ENCODE measurements at places on chromosomes 3 and 15.

DNA sequence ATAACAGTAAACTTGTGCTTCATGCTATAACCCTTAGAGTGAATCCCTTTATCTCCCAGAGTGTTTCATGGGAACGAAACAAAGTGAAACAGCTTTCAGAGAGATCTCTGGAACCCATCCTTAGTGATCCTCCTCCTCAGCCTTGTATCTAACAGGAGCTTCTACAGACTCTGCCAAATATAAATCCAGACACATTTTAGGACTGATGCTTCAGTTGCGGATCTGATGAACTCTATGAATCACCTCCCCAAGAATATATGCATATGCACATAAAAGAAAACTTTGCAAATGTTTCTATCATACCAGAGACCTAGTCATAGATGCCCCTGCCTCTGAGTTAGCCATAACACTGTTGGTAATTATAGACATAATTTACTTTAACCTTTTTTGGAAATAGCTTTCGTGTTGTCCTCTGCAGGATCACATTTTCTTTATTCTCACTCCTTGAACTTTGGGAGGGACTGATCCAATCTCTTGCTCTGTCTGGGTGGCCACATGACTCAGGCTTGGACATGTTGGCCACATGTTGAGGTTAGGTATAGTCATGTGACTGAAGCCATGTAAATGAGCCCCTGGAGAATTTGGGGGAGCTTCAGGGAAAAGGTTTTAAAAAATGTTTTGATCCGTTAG, 306.4 kb upstream of the CNTN3 start:
- DNase-seq, result no peak

GRCh38 chr3:31250116-31250777, 282.5 kb upstream of the STT3B start:
- no peak for DNase-seq

GRCh38 chr3:71045212-71045916, 538.2 kb downstream of the FOXP1 start:
- no peak for DNase-seq

GRCh38 chr3:52232279-52233107, 6.5 kb downstream of the TWF2 start:
- DNase-seq, result no peak

DNA sequence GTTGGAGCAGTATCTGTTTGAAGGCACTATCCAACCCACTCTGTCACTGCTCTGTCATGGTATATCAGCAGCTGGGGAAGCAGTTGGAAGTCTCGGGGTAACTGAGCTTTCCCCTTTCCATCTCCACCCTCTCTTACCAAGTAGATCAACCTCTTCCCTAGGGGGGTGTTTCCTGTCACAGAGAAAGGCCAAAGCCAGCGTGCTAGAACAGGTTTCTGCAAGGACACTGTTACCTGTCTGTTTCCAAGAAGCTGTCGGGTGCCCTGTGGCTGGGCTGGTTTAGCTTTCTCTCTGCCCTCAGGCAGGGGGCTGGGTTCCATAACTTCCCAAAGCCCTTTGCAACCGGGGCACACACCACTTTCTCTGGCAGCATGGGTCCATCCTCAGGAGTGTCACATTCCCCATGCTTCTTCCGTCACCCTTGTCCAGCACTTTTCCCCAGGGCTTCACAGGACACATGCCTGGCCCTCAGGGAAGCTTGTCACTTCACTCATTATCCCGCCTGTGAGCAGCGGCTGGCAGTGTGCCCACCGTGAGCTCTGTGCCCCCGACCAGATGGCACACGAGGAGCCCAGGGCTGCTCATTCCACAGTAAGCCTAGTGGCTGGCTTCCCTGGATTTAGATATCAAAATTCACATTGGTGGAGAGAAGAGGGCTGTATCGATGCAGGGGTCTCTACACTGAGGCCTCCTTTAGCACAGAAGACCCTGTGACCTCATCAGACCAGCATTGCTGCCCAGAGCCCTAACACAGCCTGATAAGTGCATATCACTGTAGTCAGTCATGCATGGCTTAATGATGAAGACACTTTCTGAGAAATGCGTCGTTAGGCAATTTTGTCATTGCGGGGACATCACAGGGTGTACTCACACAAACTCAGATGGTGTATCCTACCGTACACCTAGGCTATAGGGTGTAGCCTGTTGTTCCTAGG, 205.8 kb downstream of the SLCO3A1 start:
- no peak for DNase-seq

GRCh38 chr3:53694666-53695323, 151.4 kb downstream of the CHDH start:
- no peak for DNase-seq

DNA sequence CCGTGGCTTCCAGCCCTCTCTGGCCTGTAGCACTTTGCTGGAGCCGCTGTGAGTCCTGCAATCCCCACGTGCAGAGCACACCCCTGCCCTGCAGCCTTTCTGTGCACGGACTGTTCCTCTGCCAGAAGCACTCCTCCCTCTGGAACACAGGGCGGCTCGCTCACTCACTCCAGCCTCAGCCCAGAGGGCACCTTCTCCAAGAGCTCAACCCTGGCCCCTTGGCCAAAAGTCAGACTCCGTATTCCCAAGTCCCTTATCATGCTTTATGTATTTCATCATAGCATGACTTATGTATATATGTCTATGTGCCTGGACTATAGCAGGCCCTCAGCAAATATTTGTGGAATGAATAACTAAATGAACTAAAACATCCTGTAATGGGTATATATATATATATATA, 63.2 kb downstream of the ASB7 start:
- no peak for DNase-seq
